Stimulated activated CD4-positive, alpha-beta T cell treated with anti-CD3 and anti-CD28 coated beads, Interleukin-1b, Interleukin-23, amount 100 ng/mL, for 1 hour (primary cell): ENCODE measurements at places on chromosomes 2 and 18.

- DNase-seq, result no peak
These were observed 76.1 kb downstream of the EPB41L3 start for GRCh38 chr18:5467671-5468070.

DNA sequence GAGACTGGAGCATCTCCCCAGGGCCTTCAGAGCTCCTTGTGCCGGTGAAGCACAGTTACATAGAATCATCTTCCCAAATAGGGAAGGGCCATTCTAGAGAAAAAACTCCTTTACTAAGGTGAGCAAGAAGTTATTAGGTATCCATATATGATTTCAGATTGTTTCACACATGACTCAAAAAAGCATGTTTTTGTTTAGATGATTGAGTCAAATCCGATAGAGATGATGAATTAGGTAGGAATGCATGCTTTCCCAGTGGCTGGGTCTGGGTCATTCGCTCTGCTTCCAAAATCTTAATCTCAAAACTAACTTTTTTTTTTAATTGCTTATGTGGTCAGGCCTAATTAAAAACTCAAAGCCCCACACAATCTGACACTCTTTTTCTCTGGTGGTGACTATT, 3.8 kb downstream of the NT5C1B start:
- DNase-seq, result no peak

- DNase-seq, result no peak
These were observed 7.7 kb downstream of the HJURP start for GRCh38 chr2:233846387-233847247.

DNA sequence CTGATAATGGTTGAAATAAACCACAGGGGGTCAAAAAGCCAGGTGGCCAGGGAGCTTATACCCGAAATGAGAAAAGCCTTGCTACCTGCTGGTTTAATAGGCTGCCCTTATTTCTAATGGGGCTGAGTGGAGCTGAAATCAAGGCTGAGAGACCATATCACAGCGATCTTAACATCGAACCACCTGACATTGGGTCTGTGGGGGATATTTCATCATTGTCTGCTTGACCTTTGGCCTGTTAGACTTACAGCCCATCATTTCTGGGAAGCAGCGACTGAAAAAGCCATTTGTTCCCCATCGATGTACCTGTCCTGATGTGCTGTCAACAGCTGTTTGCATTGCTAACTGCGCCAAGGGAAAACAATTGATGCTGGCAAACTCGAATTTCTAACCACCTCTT, 199.7 kb upstream of the SLC14A2 start:
- DNase-seq, result no peak

DNA sequence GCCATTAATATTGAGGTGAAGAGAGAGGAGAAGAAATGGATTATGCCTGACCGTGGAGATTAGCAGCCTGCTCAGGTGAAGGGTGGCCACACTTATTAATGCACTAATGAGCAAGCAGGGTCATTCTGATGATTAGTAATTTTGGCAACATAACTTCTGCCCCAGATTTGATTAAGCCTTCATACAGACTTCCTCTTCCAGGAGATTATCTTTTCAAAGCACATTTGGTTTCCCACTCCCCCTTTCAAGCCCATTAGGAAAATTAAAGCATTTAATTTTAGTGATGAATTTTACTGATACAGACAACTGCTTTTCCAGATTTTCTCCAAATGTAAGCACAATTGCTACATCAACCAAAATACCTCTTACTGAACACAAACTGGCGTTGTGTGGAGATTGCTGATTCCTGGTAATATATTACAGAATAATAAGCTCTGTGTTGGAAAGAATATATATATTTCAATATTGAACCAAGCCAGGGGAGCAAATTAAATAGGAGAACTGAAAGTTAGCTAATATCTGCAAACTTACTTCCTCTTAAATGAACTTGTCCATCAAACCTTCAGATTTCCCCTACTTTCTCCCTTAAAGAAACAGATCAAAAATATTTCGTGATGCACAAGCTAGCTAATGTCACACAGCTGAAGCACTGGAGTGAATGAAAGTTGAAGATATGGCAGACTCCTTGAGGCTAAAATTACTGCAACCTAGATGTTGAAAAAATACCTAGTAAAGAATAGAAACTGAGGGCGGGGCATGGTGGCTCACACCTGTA, 140.8 kb downstream of the FAM210A start:
- DNase-seq, result no peak

GRCh38 chr18:3725115-3725514, 275.1 kb downstream of the TGIF1 start:
- no peak for DNase-seq

- DNase-seq, result no peak
These were observed 103.5 kb upstream of the ASB18 start for GRCh38 chr2:236367506-236368289.

DNA sequence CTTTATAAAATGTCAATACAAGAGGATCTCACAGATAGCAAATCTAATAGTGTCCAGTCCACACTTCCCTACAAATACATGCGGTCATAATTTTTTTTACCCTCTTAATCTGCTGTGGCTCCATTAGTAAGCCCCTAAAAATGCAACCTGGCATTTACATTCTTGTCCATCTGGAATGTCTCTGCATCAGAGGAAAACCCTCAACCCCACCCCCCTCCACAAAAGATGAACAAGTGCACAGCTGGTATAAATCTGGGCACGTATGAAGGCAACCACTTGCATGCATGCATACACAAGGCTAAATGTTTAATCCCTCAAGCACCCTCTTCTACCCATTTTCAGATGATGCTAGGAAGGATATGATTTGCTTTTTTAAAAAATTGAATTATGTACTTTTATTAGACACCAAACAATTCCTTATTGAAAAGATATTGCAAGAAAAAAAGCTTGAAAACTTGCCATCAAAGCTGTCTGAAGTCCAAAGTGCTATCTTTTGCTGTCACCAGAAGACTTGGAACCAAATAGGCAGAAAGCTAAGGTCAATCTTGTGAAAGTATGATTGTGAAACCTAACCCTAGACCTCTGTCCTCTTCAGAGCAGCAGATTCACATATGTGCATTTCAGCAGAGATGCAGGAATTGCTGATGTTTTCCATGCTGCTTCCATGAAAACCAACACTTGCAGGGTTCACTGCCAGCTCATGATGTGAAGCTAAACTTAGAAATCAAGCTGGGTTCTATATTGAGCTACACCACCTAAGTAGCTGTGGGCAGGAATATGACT, 39.0 kb downstream of the IRS1 start:
- DNase-seq, result no peak

GRCh38 chr2:232903989-232904388, 33.9 kb downstream of the SNORC start:
- DNase-seq, result no peak

- DNase-seq, result no peak
These were observed 25.4 kb upstream of the ST3GAL5 start for GRCh38 chr2:85913884-85914881.

- DNase-seq, result no peak
These were observed 7.0 kb downstream of the GCFC2 start for GRCh38 chr2:75703589-75704287.

DNA sequence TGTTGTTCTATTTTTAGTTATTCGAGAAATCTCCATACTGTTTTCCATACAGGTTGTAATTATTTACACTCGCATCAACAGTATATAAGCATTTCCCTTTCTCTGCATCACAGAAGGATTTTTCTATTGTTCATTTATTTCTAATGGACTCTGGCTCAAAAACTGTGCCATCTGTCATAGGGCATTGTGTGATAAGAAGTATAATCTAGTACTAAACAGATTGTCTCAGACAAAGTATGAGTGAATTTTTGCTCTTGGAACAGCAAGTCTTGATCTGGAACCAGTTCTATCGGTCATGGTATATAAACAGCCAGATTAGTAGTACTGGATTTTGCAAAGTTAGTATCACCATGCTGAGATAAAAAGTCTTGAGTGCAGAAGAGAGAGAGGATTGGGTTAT, 145.8 kb downstream of the KIAA1328 start:
- no peak for DNase-seq

- no peak for DNase-seq
These were observed 29.7 kb upstream of the MAP4K4 start for GRCh38 chr2:101667823-101668222.

DNA sequence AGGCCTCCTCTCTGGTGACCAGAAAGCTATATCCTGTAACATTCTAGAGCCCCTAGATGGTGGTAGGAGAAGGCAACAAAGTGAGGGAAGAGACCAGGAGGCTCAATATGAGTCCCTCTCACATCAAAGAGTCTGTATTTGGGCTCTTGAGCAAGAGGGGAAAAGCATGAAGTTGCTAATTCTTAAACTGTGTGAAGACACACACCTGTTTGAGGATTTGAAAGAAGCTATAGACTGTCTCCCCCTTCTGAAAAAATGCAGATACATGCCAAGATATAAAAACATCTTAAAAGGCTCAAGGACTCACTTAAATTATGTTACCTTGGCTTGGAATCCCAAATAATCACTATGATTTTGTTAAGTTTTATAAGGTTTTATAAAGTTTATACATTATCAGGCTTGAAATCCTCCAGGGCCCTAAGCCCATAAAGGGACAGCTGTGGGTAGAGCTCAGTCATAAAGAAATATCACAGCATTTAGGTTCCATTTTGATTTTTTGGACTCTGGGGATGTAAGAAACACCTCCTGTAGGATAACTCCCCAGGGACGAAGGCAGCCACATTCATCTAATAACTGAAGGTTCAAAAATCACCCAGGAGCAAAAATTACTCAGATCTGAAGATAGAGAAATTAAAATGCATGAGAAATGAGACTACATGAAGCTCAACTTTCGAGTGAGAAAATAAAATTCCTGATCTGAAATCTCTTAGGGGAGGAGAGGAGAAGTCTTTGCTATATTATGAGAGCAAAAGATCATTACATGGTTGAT, 136.1 kb upstream of the LGALSL start:
- DNase-seq, result no peak

DNA sequence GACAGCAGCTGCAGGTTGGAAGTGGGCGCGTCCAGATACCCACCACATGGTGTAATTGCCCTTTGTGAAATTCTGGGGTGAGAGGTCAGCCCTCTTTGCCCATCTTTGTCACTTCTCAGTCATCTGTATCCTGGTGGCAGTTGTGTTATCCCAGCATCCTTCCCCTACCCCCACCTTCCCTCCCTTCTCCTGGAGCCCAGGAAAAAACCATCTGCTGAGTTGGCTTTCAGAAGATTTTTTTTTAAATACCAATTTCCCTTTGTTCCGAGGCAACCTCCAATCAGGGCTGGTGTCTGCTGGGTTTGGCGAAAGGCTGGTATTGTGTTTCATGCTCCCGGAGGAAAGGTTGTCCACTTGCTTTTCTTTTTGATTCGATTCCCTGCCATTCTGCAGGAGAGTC, 35.2 kb downstream of the SETBP1 start:
- DNase-seq, result no peak

- no peak for DNase-seq
These were observed 702.7 kb downstream of the SOCS6 start for GRCh38 chr18:70991577-70991976.

GRCh38 chr2:137947728-137948336, 16.4 kb upstream of the HNMT start:
- no peak for DNase-seq
